ENCODE measurements at places on chromosomes 2 and 18.
A peak's percentile ranks its signal among the peaks of the same experiment; 100 is the strongest.

GRCh38 chr2:188601927-188602326 is 310.3 kb downstream of the GULP1 start:
- DNase-seq: no peak

DNA sequence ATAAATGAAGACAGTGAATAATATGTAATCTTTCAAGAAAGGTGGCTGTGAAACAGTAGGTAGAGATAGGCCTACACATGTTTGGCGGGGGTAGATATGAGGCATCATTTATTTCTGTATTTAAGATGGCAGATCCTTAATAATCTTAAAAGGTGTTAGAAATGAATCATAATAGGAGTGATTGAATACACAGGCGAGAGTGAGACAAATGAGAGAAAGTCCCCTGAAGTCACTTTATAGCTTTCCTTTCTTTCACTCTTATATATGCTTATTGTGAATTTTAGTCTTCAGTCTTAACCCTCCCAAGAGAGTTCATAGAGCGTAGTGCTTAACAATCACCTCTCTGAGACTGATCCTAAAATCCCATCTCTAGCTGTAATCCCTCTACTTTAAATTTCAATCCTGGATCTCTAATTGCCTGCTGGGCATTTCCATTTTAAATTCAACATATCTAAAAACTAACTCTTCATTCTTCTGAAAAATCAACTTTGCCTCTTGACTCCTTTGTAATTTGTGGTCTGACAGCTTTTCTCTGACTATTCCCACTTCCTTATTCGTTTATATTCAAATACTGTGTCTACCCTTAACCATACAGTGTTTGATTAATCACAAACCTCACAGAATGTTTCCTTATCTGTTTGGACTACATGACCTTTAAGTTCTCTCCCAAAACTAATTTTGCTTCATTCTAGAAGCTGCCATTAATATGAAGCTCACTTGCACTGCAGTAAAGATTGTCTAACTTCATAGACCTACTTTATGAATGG is 463.7 kb upstream of the FSIP2 start:
- no peak for DNase-seq

DNA sequence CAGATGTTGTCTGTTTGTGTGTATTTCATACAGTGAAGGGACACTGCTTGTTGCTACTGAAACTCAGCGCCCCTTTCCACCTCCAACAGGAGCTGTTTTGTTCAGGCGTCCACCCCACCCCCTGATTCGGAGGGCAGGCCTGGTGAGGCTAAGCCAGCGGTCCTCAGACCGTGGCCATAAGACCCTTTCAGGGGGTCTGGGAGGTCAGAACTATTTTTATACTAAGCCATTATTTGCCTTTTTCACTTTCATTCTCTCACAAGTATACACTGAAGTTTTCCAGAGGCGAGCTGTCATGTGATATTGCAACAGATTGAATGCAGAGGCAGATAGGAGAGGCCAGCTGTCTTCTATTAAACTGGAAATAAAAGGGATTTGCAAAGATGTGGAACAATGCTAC is 39.7 kb upstream of the IGFBP5 start:
- peak; percentile 50 for DNase-seq

GRCh38 chr2:215573496-215573895 is 137.6 kb upstream of the FN1 start:
- DNase-seq: peak; percentile 54

- DNase-seq: no peak
Measured at GRCh38 chr2:17816396-17817245, at the start of gene MSGN1. Gene MSGN1 (plus strand): TSS chr2:17816460. CDS start chr2:17816519, 59 bp downstream.

GRCh38 chr2:20188851-20189250 is 36.1 kb downstream of the SDC1 start:
- DNase-seq: no peak

DNA sequence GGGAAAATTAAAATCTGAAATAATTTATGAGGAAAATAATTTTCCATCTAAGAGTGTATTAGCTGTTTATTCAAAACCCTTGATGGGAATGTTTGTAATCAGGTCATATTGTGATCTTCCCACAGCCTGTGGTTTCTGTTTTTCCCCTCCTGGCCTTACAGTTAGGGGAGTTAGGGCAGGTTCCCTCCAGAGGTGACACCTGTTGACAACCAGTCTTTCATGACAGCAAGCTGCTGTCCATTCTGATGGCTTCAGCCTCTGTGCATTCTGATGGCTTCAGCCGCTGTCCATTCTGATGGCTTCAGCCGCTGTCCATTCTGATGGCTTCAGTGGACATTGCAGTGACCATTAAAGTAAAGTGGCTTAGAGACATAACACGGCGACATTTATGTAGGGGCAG is 328.2 kb downstream of the GBX2 start:
- no peak for DNase-seq

- DNase-seq: no peak
Measured at GRCh38 chr2:26529406-26530239, 51.7 kb upstream of the OTOF start.

- no peak for DNase-seq
Measured at GRCh38 chr18:52391810-52392559, 52.0 kb downstream of the DCC start.

- DNase-seq: no peak
Measured at GRCh38 chr2:231573096-231573495, 19.6 kb upstream of the TEX44 start.

GRCh38 chr2:60075048-60075447 is 478.4 kb downstream of the BCL11A start:
- DNase-seq: no peak

DNA sequence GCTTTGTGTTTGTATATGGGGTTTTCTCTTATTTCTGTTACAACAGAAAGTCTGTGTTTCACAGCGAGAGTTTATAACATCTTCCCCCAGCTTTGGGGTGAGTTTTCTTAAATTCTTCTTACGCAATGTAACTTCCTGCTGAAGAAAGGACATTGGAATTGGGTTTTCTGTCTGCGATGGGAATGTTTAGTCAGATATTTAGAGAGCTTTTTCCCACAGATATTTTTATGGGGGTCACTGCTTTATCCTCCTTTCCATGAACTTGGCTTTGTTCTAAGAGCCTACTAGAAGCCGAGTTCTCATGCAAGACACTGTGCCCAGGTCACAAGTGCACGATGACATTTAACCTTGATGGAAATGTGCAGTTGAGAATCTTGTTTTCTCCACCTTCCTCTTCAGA is 22.1 kb downstream of the B3GNT2 start:
- DNase-seq: no peak

DNA sequence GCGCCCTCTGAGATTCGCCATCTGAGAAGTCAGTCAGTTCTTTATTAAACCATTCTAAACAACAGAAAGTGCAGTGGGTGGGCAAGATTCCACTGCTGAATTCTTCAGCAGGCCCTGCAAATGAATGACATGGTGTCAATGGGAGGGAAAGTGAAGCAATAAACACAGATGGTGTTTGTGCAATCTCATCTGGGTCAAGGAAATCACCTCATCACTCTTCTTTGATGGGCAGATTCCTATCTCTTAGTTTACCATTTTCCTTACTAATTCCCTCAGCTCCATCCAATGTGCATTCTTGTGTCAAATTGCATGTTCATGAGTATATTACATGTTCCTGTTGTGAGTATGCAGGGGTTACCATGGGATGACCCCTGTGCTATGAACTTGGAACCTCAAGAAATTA is 100.7 kb upstream of the CYP1B1 start:
- no peak for DNase-seq

GRCh38 chr18:37712776-37713175 is 147.2 kb upstream of the CELF4 start:
- DNase-seq: no peak

GRCh38 chr18:68759308-68759707 is 38.6 kb upstream of the CCDC102B start:
- no peak for DNase-seq

- DNase-seq: no peak
Measured at GRCh38 chr2:10930721-10931516, 19.2 kb downstream of the KCNF1 start.

DNA sequence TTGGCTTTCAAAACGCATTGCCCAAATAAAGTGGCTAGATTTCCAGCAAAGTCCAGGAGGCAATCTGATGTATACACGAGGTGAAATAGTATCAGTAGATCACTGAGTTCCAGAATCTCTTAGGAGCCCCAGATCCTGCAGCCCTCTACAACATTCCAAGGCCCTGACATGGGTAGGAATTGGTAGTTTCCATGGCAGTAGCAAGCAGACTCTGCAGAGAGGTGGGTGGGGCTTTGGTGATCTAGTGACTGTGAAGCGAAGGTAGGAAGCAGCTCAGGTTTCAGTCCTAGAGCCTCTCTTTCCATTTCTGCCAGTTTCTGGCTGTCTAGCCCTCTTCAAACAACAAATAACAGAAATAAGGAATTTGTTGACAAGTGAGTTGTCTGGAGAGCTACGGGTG is 13.8 kb upstream of the SGPP2 start:
- no peak for DNase-seq

GRCh38 chr2:100416935-100417710 is at the start of gene CHST10:
Gene CHST10 (minus strand): TSS chr2:100417668. CDS start chr2:100406675, 10,993 bp downstream.
- DNase-seq: peak; percentile 54

DNA sequence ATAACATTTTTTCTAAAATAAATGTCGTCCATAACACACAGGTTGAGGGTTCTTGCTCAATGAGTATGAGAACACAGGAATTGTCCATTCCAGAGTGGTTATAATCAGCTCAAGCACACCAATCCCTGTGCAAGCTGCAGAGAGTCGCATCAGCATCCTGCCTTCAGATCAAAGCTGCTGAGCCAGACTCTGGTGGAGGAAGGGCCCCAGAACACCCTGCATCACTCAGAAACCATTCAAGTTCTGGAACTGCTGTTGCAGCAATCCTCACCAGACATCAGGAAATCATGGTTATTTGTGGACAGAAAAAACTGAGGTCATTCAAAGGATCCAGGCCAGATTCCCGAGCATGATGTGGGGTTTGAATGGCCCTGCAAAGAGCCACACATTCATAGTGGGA is 44.5 kb downstream of the DNER start:
- no peak for DNase-seq

- DNase-seq: no peak
Measured at GRCh38 chr18:10840743-10841142, 308.6 kb downstream of the PIEZO2 start.

DNA sequence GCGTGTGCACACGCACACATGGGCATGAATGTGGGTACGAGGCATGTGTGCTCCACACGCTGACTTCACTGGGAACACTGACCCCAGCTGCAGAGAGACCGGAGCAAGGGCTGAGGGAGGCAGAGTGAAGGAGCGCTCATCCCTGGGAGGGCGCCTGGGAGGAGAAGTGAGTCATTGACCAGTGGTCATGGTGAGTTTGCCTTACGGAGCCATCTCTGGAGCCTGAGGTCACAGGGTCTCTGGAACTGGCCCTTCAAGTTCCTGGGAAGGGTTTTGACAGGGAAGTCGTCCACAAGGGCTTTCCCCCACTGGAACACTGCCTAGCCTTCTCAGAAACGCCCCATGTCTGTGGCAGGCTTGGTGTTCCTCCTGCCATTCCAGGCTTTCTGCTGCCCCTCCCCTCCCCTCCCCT is 14.3 kb upstream of the TMEM185B start:
- DNase-seq: no peak

DNA sequence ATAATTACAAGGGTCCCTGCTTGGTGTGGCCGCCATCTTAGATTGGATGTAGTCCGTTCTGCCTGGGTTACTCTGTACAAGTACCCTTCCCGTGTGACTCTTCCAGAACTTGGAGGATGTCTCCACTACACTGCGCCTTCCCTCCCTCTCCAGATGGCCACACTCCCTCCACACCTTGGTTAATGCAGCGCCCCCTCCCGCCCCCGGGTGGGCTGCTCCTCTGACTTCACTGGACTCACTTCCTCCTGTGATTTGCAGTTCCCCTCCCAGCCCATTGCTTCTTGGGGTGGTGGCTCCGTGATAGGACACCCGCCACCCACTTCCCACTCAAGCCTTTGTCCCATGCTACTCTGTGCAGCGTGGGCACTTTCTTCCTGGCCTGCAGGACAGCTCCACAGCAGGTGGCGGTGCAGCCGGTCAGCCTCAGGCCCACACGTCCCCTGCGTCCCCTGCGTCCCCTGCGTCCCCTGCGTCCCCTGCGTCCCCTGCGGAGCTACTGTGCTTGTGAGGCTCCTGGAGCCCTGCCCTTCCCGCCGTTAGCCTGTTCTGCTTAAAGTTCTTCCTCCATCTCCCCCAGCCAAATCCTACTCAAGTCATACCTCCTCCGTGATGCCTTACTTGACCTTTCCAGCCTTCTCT is 130.5 kb upstream of the SIX3 start:
- no peak for DNase-seq

GRCh38 chr2:119249855-119250717 is 26.5 kb downstream of the STEAP3 start:
- DNase-seq: no peak

DNA sequence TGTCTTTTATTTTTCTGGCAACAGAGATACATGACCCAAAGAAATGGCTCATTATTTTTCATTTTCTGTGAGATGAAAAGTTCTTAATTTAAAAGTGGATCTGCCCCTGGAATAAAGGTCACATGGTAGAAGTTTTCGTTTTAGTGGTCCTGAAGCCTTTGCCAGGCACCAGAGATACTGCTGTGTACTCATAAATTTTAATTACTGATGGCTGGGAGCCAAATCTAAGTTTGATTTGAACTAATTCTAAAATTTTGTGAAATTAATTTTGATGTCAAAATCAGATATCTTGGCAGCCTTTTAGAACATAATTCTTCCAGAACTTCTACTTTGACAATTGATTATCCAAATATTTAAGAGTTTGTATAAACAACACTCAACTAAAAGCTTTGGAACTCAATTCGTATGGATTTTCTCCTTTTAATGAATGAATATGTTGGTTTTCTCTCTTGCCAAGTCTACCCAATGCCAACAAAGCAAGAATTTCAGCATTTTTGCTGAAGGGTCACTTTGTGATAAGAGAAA is 128.5 kb upstream of the SP5 start:
- DNase-seq: no peak

DNA sequence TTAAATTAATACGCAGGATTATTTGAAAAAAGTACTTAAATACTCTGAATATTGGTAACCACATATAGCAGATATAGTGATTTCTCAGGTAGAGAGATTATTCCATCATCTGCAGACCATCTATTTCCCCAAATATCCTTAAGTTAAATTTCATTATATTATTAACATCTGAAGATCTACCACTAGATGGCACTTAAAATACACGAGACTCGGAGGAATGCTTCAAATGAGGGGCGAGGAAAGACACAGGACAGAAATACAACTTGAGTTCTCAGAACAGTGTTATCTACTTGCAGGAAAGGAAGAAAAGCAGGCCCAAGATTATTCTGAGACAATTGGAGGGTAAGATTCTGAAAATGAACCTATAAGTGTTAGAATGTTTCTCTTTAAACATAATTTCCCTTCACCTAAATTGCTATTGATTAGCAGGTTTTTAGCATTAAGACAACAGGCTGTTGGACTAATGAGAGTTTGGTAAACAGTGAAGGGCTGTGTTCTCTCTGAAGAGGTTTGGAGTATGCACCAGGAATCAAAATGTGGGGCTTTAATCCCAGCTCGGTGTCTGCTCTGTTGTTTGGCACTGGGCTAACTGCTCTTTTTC is 76.9 kb upstream of the GCFC2 start:
- DNase-seq: peak; percentile 35
